ENCODE measurements at places on chromosomes 16 and 17.
A peak's percentile ranks its signal among the peaks of the same experiment; 100 is the strongest.

- DNase-seq, result no peak
These were observed 22.9 kb downstream of the IKZF3 start for GRCh38 chr17:39841134-39841683.

DNA sequence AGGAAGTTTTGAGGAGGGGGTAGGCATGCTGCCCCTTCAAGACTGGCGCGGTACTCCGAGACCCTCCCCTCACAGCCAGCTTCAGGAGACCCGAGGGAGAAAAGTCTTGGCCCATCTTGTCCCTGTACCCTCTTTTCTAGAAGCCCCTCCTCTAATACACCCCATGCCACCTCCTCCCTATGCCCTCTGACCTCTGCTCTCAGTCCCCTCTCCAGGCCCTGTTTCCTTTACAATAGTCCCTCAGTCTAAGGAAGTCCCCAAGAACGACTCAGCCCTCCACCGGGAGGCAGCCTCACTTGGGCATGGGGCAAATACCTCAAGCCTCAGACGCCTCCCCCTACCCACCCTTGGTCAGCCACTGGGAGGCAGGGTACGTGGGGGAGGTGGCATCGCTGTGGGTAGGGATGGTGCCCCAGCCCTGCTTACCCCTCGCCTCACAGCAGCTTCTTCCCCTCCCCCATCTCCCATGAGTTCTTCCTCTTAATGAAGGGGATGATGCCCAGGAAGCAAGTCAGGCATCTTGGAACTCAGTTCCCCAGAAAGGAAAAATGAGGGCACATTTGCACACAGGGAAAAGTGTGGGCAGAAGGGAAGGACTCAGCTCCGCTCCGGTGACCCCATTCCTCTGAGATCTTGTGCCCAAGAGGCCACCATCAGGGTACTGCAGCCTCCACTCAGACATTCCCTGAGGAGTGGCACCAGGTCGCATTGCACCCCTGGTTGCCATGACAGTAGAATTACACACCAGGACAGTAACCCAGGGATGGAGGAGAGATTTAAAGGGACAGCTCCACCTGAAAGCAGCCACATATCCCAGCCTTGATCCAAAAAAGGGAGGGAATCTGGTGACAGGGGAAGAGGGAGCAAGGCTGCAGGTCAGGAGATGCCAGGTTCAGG is 6.2 kb downstream of the MPP2 start:
- DNase-seq, result no peak

DNA sequence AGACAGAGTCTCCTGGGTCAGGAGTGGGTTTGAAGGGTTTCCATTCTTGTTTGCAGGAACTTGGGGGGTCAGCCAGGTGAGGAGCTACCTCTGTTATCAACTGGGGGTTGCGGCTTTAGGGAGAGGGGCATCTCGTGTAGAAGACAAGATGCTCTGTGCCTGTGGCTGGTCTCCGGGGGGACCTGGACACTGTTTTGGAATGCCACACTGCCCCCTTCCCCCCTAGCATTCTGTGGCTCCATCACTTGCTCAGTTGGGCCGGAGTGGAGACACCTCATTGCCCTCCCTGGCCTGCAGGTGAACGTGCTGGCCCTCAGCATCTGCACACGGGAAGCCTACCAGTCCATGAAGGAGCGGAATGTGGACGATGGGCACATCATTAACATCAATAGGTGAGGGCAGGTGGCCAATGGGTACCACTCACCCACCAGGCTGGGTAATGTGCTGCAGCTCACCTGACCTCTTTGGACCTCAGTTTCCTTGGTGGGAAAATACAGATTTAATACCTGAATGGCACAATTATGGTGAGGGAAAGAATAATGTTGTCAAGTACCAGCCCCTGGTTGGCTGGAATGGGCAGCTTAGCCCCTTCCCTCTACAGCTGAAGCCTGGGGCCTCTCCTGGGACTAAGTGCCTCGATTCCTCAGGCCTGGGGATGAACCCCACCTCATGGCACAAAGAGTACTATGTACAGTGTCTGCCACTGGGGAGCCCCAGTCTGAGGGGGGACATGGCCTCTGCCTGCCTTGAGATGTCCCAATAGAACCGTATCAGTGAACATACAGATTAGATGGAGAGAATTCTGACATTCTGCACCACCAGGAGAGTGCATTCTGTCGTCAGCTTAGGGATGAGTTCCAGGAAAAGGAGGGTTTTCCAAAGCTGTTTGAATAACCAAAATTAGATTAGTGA is 3.3 kb upstream of the MRM1 start:
- no peak for DNase-seq

GRCh38 chr17:36592316-36592715 is 637 bp downstream of the DHRS11 start:
- DNase-seq, result peak; percentile 50

DNA sequence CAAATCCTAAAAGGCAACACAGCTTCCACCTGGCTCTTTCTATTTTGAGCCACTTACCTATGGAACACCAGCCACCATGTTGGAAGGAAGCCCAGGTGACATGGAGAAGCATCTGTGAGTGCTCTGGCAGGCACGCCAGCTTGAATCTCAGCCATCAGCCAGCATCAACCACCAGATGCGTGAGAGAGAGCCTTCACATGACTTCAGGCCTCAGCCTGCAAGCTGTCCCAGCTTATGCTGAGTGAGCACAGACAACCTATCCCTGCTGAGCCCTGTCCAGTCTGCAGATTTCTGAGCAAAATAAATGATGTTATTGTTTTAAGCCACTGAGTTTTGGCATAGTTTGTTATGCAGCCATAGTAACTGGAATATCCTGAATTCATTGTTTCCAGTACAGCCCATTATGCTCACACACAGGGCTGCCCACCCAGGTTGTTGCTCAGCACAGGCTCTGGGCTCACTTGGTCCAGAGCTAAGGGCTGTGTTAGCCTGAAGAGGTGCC is 35.1 kb downstream of the TMEM238L start:
- no peak for DNase-seq

- no peak for DNase-seq
These were observed 52.6 kb downstream of the ZFHX3 start for GRCh38 chr16:72995151-72995881.

DNA sequence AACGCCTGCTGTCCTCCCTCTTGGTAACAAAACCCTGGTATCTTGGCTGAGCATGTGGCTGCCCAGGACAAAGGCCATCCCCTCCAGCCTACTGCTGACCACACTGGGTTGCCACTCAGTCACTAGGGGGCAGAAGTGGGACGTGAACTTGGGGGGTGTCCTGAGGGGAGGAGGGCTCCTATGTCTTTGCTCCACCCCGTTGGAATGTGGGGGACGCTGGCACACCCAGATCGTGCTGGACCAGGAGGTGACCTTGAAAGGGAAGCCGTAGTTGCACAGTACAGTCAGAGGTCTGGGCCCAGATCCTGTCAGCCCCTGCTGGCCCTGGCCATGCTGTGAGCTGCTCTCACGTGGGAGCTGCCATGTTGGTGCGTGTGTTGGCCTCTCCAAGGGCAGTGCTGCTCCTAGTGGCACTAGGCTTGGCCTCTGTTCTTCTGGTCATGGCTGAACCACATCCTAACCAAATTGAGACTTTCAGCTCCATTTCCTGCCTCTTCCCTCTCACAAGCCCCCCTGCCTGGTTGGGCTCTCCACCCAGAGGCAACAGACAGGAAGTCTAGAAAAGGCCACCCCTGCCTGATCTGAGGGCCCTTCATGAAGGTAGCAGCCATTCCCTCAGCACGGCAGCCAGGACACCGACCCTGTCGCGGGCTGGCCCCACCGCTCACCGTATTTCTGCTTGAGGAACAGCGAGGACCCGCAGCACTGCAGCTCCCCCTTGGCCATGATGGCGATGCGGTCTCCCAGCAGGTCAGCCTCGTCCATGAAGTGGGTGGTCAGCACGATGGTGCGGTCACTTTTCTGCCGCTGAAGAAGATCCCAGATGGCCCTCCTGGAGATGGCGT is 29.0 kb upstream of the RNPS1 start:
- peak; percentile 38 for DNase-seq

DNA sequence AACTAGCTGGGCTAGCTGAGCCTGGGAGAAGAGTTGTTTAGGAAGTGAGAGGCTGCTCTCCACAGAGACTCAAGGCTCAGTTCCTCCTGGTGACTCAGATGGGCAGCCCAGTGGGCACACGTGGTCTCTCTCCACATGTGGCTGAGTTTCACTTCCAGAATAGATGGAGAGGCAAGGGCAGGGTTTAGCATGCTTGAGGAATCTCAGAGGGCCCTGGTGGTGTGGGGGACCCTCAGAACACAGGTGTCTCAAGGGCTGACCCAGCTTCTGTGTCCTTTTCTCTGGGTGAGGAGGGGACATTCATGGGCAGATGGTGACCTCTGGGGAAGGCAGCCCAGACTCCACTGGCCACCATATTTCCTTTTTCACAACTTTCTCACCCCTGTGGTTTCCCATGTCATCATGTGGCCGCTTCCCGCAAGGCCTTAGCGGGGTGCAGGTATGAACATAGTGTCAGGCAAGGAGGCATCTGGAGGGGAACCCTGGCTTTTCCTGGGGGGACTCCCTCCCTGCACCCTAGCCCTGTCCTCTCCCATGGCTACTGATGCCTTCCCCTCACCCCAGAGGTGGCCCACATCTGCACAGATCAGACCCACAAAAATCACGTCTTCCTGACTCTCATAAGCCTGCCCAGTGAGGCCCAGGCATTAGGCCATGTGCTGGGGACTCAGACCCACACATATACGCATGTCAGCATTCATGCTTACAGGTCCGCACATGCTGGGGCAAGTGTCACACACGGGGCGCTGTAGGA is 3.3 kb downstream of the GRN start:
- no peak for DNase-seq

GRCh38 chr17:58315750-58316149 is 12.8 kb downstream of the TSPOAP1 start:
- DNase-seq, result no peak

DNA sequence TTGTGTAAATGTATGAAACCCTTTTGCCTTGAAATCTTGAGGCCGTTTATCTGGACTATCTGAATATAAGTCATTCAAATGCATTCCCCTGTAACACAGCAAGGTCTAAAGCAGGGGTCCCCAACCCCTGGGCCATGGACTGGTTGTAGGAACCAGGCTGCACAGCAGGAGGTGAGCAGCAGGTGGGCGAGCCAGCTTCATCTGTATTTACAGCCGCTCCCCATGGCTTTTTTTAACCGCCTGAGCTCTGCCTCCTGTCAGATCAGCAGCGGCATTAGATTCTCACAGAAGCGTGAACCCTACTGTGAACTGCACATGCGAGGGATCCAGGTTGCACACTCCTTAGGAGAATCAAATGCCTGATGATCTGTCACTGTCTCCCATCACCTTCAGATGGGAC is 24.1 kb downstream of the DNAH3 start:
- peak; percentile 14 for DNase-seq

GRCh38 chr17:6241381-6241780 is 171.2 kb downstream of the WSCD1 start:
- no peak for DNase-seq

DNA sequence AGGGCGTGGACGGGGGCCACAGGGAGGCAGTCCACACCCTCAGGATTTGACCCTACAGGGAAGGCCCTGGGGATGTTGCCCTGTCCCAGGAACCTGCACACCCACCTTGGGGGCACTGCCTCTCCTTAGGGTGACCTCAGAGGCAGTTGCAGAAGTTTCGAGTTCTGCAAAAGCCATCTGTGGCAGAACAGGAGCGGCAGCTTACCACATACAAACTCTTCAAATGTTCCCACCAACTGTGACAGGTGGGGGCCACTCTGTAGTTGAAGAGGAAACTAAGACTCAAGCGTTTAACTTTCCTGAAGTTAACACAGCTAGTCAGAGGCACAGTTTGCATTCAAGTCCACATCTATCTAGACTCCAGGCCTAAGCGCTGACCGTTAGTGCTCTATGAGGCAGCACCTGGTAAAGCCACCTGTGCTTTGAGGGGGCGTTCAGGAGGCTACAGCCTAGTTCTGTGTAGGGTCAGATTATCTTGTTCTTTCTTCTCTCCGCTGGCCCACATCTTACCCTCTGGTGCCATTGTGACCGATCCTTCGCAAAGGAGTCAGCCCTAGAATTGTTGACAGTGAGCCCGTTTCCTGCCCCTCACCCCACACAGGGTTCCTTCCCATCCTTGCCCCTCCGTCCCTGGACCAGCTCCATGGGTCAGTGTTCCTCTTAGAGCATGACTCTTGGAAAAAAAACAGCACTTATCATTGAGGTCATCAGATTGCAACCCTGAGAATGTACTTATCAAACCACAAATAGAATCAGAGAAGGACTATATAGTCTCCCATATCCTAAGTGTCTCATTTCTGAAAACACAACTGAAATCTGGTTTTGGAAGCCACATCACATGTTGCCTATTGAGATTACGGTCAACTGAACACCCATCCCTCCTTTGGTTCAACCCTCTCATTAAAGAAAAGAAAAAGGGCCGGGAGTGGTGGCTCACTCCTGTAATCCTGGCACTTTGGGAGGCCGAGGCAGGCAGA is 45.4 kb downstream of the CDH1 start:
- no peak for DNase-seq

GRCh38 chr17:76735006-76735405 is 2.1 kb downstream of the SRSF2 start:
- peak; percentile 19 for DNase-seq

GRCh38 chr16:31529108-31529936 is 1.6 kb downstream of the AHSP start:
- DNase-seq, result no peak

- DNase-seq, result no peak
These were observed 8.9 kb downstream of the VPS4A start for GRCh38 chr16:69319826-69320739.

DNA sequence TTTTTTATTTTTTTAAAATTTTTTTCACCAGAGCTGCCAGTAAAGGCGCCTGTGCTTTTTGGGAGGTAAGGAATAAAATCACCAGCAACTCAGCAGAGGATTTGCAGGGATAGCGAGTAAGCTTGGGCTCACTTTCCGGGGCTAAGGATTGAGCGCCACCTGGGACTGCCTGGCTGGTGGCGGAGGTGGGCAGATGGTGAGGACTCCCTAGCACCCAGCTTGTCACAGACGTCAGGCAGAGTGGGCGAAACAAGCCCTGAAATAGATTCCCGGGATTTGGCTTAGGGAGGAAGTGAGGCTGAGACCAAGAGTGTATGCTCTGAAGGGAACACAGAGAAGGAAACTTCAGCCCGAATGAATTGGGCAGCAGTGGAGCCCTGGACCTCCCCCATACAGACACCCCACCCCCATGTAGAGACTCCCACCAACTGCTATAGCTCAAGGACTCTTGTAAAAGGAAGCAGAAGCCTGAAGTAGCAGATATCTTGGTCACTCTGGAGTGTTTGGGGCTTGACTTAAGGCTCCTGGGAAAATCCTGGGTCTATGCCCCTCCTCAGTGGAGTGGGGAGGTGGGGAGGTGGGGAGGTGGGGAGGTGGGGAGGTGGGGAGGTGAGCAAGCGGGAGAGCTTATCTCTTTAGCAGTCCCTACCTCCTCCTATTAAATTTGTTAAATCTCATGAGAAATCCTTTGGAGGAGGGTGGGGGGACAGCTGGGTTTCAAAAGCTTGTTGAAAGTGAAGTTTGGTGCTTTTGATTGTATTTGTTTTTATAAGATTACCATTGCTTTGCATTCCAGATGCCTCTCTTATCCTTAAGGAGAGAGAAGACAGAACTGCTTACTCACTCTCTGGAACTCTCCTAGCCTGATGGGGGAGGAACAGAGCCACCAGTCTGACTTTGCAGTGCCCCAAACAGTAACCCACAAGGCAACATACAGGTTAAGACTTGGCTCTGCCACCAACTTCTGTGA is 8.2 kb downstream of the ARL4D start:
- no peak for DNase-seq

Measured in NCI-H146 (cell line).